ENCODE measurements at places on chromosomes 4 and X.

DNA sequence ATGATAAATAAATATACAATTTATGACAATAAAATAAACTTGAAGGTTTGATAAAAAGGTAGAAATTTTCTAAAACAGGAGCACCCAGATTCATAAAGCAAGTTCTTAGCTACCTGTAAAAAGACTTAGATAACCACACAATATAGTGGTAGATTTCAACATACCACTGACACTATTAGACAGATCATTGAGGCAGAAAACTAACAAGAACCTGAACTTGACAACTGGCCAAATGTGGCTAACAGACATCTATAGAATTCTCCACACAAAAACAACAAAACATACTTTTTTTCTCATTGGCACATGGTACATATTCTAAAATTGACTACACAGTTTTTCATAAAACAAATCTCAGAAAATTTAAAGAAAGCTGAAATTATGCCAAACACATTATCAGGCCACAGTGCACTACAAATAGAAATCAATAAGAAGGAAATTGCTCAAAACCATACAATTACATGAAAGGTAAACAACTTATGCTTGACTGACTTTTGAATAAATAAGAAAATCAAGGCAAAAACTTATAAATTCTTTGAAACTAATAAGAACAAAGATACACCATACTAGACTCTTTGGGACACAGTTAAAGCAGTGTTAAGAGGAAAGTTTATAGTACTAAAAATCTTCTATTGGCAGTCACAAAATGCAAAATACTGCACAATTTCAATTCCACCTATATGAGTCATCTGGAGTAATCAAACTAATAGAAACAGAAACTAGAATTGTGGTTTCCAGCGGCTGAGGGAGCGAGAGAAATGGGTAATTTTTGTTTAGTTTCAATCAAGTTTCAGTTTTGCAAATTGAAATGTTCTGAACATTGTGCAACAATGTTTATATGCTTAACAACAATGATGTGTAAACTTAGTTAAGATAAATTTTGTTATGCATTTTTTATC, 925.6 kb downstream of the SH3BGRL start:
- DNase-seq: no peak

- no peak for DNase-seq
Measured at GRCh38 chr4:7903791-7904516, 35.7 kb downstream of the AFAP1 start.

- DNase-seq: no peak
Measured at GRCh38 chr4:183388777-183389176, 55.7 kb upstream of the CDKN2AIP start.

- no peak for DNase-seq
Measured at GRCh38 chr4:109648997-109649575, 54.2 kb downstream of the CASP6 start.

GRCh38 chr4:67556436-67556835, 2.1 kb upstream of the STAP1 start:
- DNase-seq: no peak

DNA sequence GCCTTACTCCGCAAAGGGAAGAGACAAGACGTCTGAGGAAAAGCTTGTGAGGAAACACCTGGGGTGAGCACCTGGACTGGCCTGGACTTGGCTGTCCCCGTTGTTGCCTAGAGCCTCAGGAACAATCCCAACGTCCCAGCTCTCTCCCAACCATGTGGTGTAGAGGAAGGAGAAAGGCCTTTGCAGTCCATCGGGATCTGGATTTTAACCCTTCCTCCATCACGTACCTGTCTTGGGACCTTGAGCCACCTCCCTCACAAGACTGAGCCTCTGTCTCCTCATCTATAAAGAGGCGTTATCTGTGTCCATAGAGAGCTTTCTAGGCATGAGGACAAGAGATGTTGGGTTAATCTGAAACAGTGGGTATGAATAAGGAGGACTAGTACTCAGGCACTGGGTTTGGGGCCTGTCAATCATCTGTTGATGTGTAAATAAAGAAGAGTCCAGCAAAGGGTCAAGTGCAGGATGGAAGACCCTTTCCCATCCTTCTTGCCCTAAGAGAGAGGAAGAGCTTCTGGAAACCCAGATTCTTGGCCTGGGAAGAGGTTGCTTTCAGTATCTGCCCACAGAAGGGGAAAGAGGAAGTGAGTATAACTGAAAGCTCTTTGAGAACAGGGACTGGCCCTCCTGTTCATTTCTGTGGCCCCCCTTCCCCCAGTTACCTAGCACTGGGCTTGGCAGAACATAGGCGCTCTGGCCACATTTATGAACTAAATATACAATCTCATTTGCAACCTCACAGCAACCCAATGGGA, 137.1 kb downstream of the PJA1 start:
- DNase-seq: no peak

- no peak for DNase-seq
Measured at GRCh38 chrX:32591589-32591988, 619.8 kb downstream of the DMD start.
